ENCODE measurements at places on chromosomes 5 and 9.

- peak; percentile 67 for DNase-seq
These were observed 7.5 kb downstream of the NHP2 start for GRCh38 chr5:178145965-178146820.

DNA sequence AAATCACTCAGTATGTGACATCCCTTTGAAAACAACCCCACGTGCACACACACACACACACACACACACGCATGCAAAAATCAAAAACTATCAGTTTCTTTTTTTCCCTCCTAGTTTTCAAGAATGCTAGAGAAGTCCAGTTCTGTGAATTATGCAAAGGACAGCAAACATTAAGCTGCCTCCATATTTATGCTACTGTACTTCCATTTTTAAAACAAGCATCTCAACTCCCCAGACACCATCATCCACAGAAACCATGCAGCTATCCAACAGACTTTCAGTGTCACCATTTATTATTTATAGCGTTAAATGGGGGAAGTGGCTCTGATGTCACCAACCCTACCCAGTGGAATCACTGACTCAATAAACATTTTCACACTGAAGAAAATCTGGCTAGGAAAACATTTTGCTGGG is 1.6 kb downstream of the FBXW11 start:
- no peak for DNase-seq

- no peak for DNase-seq
These were observed 46.9 kb downstream of the ARHGEF37 start for GRCh38 chr5:149628221-149628620.

DNA sequence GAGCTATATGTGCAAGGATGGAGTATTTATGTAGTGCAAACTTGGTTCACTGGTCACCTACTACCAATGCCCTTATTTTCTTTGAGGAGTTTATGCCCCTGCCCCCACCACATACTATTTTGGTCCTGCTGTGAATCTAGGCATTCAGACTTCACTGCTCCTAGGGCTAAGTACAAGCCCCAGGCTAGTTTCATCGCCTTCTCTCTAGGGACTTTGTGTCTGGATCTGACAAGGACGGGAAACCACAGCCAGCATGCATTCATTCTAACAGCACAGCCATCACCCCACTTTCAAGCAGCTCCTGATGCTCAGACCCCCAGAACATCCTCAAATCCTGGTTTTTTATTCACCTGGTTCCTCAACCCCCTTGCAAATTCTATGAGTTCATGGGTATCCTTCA is 56.8 kb downstream of the DRD1 start:
- DNase-seq, result no peak

DNA sequence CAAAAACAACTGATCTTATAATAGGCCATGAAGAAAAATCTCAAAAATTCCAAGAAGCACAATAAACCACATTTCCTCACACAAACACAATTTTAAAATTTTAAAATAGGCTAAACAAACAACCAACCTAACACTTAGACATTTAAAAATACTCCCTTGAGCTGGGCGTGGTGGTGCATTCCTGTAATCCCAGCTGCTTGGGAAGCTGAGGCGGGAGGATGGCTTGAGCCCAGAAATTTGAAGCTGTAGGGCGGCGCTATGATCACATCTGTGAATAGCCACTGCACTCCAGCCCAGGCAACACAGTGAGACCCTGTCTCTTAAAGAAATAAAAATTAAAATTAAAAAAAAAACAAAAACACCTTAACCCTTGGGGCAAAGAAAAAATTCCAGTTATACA is 36.9 kb upstream of the TESK1 start:
- DNase-seq, result no peak

GRCh38 chr5:173845321-173845720 is 42.8 kb upstream of the CPEB4 start:
- DNase-seq, result no peak

GRCh38 chr5:53183880-53184279 is 74.3 kb upstream of the MOCS2 start:
- no peak for DNase-seq

- DNase-seq, result no peak
These were observed 88.7 kb downstream of the SYK start for GRCh38 chr9:90890146-90890810.

GRCh38 chr5:96942911-96943310 is 7.0 kb downstream of the LNPEP start:
- DNase-seq, result no peak

DNA sequence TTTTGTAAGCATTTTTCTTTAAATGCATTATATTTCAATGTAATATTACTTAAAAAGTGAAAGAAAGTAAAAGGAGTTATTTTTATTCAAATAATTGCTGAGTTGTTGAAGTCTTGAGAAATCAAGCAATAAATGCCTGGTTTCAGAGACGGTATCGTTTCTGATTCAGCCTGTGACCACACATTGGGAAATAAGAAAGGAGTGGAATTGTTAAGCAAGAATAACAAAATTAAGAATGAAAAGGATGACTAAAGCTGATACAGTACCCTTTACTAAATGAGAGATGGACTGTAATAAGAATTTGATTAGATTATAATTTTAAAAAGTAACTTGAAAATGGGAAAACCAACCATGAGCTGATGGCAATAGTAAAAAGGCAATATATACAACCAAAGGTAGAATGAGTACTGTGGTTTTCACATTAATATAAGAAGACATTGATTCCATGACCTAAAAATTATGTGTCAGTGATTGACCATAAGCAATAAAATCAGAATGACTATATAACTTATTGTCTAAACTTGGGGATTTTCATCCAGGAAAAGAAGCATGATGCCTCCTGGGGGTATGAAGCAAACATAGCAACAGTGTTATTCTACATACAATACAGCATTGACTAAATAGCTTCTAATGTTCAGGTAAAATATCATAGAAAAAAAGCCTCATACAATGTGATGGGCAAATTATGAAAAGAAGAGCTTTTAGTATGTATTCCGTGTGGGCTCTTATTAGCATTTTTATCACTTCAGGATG is 101.9 kb upstream of the PRDM9 start:
- DNase-seq, result no peak

- no peak for DNase-seq
These were observed 7.9 kb upstream of the ERMP1 start for GRCh38 chr9:5840788-5841187.

DNA sequence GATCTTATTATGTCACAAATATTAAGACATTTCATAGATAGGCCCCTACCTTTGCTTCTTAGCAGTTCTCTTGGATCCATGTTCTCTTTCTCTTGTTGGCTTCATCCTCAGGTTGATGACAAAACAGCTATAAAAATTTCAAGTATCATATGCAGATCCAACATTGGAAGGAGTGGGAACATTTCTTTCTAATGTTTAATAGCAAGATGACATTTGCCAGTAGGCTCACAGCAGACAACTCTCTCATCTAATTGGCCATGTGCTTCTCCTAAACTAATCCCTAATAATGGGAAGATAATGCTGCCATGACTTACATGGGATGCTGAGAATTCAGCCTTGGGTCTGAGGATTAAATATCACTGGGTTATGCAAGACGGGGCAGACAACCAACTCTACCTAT is 485.5 kb upstream of the SEMA6A start:
- no peak for DNase-seq

DNA sequence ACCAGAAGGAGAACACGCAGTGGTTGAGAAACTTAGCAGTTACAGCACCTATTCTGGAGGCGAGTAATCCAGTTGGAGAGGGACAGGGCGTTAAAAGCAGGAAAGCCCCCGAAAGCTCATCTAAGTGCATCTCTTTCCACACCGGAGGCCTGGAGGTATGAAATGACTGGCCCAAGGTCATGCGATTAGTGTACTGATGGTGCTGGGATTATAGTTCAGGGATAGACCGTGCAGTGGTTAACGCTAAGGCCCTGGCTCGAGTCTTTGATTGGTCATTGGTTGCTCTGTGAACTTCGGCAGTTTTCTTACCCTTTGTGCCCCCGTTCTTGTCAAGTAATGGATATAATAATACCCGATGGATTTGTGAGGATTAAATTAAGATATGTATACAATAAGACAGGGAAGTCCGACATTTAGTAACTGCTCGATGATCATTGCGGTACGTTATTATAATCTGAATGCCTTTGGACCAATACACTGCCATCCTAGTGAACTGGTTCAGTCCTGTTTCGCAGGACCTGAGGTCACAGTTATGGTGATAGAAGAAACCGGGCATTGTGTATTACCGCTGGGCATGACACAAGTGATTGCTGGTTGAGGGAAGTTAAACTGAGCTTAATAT is 960 bp downstream of the CANX start:
- DNase-seq, result peak; percentile 39

GRCh38 chr5:26582350-26583045 is 455.9 kb downstream of the CDH9 start:
- DNase-seq, result no peak

- no peak for DNase-seq
These were observed 59.8 kb downstream of the KIAA1958 start for GRCh38 chr9:112546149-112547012.

DNA sequence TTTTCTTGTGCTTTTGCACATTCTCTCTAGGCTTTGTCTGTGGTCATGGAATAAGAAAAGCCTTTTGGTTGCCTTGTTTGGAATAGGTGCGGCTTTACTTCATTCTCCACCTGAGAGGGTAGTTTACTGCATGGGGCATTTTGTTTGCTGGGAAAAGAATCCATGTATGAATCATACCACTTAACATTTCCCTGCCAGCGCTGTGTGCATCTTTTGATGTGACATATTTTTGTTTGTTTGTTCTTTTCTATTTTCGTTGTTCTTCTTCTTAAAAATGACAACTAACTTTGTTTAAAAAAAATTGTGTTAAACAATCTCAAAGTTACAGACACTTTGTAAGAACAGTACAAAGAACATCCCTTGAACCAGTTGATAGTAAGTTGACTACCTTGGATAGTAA is 113.2 kb downstream of the GCNT1 start:
- no peak for DNase-seq

DNA sequence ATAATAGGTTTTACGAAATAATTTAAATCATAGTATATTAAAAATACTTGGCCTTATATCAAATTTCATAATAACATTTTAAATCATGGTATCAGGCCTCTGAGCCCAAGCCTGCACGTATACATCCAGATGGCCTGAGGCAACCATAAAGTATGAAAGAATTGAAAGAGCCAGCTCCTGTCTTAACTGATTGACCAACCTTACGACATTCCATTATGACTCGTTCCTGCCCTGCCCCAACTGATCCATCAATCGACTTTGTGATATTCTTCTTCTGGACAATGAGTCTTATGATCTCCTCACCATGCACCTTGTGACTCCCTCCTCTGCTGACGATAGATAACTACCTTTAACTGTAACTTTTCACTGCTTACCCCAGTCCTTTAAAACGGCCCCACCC is 545.0 kb downstream of the MTRR start:
- DNase-seq, result no peak

DNA sequence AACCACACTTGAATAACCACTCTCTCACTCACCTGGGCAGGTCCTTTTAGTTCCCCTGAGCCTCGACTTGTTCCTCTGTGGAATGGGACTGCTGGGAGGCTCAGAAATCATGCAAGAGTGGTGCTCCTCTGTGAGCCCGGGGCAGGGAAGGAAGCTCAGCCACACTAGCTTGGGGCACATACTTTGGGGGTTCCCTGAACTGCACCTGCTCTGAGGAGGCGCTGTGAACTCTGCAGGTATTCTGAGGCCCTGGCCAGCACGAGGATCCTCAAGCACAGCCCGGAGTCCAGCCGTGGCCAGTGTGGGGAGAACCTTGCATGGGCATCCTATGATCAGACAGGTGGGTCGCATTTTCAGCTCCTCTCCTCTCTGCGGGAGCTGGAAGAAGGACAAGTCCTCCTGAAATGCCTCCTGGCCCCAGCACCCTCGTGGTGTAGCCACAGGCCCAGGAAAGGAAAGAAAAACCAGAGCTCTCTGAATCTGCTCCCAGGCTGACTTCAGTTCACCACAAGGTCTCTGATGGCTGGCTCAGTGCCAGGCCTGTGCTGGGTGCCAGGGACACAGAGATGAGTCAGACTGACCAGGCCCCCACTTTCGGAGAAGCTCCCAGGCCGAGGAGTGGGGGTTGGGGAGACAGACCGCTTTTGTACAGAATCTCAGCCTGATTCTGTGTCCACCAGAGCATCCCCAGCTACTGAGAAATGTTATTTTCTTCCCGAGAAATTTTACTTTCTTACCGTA is 11.9 kb downstream of the GLIPR2 start:
- no peak for DNase-seq

DNA sequence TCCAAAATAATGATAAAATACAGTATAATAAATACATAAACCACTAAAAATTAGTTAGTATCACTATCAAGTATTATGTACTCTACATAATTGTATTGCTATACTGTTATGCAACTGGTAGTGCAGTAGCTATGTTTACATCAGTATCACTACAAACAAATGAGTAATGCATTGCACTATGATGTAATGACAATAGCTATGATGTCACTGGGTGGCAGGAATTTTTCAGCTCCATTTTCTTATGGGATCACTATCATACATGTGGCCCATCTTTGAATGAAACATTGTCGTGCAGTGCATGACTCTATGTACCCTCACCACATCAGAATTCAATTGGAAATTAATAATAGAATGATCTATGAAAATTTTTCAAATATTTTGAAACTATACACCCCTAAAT is 201.3 kb downstream of the MPDZ start:
- DNase-seq, result no peak

GRCh38 chr9:106981396-106982287 is 118.7 kb downstream of the ZNF462 start:
- DNase-seq, result no peak

GRCh38 chr5:31614151-31615020 is 24.5 kb upstream of the PDZD2 start:
- no peak for DNase-seq

DNA sequence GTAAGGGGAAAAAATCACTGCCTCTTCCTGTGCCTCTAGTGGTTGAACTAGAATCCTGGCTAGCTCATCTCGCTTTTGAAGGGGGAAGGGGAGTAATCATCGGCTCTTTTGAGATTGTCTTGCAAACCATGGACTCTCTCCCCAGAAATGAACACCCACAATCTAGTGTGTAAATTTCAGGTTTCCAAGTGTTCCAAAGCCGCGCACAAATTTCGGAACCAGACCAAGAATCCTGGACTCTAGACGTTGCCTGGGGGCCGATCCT is 4.9 kb upstream of the FOXE1 start:
- no peak for DNase-seq

DNA sequence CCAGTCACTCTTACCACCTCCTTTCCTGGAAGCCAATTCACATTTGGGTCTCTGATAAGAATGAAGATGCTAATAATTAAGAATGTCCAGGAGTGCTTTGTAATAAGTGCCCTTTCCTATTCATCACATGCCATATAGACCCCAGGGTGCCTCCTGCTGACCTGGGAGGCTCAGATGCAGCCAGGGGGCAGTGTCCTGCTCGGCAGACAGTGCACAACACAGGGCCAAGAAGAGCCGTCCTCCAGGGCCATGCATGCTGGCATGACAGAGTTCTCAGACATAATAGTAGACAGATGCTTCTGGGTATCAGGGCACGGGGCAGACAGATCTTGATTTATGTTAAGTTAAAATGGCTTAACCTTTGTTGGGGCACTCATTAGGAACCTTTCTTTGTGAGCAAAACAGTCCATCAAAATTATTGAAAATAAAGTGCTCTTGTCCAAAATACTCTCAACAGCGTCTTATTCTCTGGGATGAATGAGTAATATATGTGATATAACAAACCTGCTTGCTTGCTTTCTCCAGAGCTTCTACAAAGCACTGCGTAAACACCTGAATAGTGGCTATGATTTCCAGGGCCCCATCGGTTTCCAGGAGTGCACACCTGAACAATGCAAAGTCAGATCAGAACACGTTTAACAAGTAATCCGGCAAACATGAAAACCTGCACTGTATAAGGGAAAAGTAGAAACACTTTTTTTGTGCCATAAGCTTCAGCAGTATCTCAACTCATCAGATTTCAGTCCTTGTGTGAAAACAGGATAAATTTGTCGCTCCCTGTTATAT is 192.7 kb downstream of the FANCC start:
- DNase-seq, result peak; percentile 39
